Fibroblast of skin of back (primary cell): ENCODE measurements at places on chromosomes 11 and 22.

GRCh38 chr11:1757861-1758610 lies 5.7 kb downstream of the CTSD start:
- no peak for DNase-seq

DNA sequence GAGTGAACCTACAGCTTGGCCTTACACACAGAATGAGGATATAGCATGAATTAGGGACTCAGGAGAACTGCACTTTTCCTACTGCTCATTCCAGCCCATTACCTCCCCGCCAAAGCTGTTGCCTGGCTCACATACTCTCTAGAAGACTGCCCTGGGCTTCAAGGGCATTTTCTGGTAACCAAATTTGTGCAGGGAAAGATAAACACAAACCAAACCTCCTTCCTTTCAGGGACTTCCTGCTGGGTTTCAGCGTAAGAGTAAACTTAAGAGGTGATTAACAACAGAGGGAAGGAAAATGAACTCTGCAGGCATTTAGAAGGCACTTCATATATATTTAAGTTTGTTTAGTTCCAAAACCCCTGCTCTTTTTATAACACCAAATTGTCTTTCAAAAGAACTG lies 194.9 kb downstream of the SWAP70 start:
- peak; percentile 51 for DNase-seq

DNA sequence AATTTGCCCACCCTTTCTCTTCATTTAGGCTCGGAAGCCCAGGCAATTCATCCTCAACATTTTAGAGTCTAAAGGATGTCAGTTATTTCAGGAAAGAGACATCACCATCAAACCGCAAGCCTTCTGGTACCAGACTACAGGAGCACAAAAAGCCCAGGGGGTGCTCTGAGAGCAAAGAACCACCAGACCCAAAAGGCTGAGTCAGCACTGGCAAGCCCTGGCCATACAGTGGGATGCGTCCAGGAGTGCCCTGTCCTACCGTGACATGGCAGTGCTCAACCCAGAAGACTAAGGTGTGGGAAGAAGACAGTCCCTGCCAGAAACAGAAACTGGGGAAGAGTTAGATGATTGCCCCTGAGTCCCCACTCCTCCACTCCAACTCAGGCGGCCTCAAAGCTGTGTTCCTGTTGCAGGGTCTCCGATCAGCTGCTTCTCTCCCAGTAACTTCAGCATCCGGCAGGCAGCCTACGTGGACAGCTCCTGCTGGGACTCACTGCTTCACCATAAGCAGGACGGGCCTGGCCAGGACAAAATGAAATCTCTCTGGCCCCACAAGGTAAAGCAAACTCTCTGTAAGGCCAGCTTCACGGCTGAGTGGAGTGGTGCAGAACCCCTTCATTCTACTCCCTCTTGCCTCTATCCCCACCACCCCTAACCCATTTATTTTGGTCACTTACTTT lies 1.5 kb downstream of the PANX3 start:
- DNase-seq: no peak

DNA sequence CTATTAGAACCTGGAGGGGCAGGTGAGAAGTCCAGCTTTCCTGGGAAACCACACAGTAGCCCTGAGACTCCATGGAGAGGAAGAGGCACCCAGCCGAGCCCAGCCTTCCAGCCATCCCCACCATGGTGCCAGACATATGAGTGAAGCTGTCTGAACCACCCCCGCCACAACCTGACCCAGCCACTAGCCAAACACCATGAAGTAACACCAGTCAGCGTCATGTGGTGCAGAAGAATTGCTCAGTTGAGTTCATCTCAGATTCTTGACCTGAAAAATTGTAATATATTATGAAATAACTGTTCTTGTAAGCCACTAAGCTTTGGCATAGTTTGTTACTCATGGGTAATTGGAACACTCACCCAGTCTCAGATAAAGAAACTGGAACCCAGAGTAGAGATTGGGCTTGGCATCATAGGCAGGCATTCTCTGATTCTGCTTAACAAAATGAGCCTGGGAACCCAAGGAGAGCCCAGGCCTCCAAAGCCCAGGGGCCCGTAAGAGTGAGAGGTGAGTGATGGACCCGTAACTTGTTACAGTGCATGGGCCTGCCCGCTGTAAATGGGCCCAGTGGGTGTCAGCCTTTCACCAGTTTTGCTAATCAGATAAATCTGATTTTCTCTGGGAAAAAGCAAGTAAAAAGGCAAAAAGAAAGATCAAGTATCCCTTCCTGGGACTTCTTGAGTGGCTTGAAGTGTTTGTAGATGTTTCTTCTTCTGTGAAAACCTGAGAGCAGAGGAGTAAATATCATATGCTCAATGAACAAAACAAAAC lies 305.5 kb downstream of the DDX10 start:
- no peak for DNase-seq

DNA sequence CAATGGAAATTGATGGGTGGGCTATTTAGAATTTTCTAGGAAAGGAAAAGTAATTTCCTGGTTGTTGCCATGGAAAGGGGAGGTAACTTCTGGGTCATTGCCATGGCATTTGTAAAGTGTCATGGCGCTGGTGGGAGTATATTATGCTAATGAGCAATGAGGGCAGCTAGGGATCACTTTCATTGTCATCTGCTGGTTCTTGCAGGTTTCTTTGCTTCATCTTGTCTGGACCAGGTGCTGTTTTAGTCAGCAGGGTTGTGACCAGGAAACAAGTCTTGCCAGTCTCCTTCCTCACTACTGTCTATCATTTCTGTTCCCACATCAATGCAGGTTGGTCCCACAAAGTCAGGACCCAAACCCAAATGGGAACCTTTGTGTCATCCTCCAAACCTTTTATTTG lies 237.6 kb upstream of the C11orf87 start:
- DNase-seq: no peak

DNA sequence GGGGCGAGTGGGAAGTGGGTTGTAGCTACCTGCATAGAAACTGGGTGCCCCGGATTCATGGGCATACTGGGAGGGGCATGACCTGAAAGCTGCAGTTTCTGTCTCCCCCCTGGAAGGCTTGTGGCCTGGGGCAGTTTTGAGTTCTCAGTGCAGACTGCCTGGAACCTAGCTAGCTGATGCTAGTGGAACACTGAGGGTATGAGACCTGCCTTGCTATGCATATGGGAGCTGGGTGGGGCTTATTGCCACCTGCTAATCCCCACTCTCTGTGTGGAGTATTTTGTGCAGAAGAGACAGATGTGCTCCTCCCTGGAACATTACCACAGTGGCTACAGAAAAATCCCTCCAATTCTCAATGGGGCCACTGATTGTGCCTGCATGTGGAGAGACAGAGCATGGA lies 11.7 kb upstream of the OR56B4 start:
- no peak for DNase-seq

GRCh38 chr11:64241241-64241490 lies 271 bp downstream of the FKBP2 start:
- peak; percentile 98 for DNase-seq

DNA sequence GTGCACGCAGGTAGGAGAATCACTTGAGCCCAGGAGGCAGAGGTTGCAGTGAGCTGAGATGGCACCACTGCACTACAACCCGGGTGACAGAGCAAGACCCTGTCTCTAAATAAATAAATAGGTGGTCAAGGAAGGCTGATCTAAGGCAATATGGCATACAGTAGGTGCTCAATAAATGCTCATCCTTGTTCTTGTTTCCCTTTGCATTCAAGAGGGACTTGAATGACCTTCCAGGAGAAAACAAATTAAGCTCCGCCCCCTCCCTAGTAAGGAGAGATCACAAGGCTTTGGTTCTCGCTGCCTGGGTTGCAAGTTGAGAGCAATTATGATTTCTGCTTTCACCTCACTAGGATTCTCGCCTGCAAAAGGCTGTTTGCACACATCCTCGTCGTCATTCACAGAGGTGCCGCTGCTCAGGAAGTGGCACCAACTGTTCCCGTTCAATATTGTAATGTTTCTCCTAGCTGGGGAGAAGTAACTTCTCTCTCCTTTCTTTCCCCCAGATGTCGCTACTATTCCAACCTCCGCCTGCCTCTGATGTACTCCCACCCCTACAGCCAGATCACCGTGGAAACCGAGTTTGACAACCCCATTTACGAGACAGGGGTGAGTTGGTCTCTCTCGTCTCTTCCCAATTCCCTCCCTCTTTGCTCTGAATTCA lies 51.8 kb upstream of the ASPHD2 start:
- DNase-seq: no peak

- DNase-seq: no peak
Measured at GRCh38 chr22:50243685-50244419, 971 bp downstream of the TUBGCP6 start.

DNA sequence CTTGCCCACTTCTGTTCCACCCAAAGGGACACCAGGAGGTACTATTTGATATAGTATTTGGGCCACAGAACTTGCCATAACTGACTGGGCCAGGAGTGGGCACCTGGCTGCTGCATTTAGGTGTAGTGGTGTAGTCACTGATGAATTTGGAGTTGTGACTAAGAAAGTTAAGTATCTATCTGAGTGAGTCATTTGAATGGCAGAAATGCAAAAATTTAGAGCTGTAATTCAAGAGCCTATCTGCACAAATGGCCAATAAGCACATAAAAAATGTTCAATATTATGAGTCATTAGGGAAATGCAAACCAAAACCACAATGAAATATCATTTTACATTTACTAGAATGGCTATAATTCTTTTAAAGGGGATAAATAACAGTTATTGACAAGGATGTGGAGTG lies 14.7 kb downstream of the GLYATL2 start:
- peak; percentile 74 for DNase-seq

DNA sequence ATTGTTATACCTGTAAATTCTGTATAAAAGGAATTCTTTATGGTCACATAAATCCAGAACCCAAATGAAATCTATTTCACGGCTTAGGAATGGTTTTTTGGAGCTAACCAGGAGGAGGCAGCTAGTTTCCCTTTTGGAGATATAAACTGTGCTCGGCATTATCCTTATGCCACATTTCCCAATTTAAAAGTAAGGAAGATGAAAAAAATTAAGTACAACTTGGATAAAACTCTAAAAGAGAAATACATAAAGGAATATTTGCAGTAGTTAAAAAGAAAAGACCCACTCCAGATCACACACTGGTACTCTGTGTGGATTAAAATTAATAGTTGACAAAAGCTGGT lies 17.7 kb downstream of the DLAT start:
- DNase-seq: no peak

DNA sequence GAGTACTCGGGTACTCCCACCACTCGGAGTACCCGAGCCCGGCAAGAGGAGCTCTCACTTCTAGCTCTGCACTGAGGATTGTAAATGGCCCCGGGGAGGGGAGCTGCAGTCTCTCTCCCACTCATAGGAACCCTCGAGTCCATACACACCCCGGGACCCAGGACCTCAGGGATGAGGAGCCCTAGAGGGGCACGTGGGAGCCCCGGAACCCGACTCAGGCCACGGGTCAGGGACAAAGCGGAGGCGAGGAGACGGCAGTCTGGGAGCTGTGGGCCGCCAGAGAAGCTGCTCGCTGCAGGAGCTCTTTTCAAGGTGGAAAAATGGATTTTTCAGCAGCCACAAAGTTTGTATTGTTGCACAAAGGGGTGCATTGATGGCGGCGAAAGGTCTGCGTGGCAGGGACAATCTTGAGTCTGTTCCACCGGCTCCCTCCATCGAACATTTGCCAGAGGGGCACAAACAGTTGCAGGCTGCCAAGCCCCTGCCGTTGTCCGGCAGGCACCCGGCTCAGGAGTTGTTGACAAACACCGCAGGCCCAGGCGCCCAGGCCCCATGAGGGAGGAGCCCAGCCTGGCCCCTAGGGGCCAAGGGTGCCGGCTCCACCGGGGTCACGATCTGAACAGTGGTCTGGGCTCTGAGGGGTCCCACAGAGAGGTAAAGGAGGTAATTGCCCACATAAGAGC lies 5.7 kb upstream of the FLI1 start:
- no peak for DNase-seq

DNA sequence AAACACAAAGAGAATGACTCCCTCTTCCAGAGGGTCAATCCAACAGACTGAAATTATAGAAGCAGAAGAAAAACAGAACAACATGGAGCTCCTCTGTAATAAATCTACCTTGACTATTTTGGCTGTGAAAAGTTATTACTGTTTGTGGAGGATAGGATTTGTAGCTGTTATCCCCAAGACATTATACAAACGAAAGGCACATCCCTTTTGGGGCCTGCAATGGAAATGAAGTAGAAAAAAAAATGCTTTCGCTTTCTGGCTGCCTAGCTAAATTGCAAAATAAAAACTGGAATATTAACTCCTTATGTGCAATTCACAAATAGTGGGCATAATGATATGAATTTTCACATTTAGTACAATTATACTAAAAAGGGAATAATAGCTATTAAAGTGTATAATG lies 123.8 kb upstream of the CCDC179 start:
- DNase-seq: no peak

DNA sequence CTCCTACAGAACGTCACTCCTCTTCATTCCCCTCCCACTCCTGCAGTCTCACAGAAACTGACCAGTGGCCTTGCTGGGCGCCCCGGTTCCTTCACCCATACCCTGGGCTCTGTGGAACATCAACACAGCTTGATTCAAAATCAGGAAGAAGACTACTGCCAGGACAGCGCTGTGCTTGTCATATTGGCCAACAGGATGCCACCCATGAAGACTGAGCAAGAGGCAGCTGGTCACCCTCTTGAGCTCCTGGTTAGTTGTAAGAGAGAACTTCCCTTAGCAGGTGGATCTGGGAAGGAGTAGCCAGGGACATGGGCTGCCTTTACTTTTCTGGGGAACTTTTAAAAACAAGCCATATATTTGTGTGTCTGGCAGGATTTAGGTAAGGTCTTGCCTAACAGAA lies 110.4 kb upstream of the TIMP3 start:
- DNase-seq: no peak

DNA sequence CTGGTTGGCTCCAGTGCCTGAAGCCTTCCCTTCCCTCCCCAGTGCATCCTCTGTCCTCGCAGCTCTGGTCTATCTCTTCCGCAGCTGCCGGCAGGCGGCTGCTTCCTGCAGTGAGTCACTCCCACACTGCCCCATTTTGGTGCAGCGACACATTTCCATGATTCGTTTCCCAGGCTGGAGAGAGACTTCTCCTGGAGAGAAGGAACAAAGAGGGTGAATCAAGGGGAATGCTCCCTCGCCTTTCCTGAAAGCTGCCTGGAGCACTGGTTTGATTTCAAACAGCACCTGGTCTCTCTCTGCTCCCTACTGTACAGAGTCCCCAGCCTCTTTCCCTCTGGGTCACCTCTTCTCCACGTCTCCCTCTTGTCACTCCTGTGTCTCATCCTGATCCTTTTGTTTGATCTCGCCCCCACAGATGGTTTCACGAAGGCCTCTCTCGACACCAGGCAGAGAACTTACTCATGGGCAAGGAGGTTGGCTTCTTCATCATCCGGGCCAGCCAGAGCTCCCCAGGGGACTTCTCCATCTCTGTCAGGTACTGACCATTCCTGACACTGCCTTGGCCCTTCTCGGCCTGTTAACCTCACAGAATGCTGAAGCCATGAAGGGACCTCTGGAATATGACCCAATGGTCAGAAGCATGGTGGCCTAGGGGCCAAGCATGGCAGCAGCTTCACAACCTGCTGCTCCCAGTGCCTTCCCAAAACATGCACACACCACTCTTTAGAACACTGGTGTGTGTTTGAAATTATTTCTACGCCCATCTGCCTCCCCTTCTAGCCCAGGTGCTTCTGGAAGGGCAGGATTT lies at the start of gene TMA7B:
TMA7B (plus strand) TSS at position 758 of the 808 bp plus-strand sequence. CDS start 3,978 bp downstream, outside the sequence.
- peak; percentile 76 for DNase-seq

DNA sequence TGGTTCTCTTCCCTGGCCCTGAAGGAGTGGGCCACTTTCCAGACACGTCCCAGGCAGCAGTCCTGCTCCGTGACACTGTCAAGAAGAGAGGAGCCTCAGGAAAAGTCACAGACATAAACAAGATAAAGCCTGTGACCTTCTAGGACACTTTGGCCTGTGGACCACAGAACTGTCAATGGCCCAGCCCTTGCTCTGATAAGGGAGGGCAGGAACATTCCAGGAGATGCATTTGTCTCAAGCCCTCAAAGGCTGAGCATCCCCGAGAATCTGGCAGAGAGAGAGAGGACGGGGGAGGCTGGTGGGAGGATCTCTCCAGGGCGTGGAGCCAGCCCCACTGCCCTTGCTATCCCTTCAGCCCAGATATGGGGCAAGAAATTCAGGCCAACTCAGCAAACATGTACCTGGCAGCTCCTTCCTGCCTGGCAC lies 476.4 kb downstream of the INSC start:
- no peak for DNase-seq
